GM12878 (cell line): ENCODE measurements at places on chromosomes 3 and 15. TPM values are rescaled to one million over a fixed set of nuclear protein-coding genes. Genes with fewer than 3 reads are reported as not detected.

GRCh38 chr15:98418122-98418521 lies 230.2 kb upstream of the IGF1R start:
- DNase-seq, result no peak

GRCh38 chr3:134332344-134332743 lies 41.9 kb downstream of the AMOTL2 start:
- DNase-seq, result no peak

The PAK6 gene
- polyA plus RNA-seq, result 0.27 and 0.76 TPM in 2 replicates

DNA sequence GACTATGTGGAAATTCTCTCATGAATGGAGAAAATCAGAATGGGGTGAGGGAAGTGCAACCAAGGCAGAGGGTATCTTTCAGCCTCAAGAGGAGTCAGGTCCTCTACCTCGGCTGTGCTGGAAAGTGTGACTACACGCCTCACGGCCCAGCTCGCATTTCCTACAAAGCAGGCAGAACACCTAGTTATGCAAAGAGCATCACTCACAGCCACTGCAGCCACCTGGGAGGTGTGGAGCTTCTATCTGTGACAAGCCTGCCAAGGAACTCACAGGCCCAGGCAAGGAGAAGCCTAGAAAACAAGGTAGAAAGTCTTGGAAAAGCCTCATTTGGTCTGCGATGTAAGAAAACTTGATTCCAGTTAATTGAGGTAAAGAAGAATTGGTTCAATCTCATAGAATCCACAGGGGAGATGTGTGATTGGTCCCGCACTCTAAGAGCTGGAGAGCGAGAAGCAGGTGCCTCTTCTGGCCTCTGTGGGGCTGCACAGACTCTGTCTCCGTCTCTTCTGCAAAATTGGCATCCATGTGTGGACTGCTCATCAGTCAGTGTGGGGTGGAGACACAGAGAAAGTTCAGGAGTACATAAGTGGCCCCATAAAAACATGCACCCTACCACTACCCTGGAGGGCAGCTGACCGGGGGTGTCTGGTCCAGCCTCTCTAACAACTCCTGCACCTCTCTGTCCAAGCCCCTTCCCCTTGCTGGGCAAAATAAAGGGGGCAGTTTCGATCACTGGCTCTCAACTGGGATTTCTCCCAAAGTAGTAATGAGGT lies 76.8 kb downstream of the TAMM41 start:
- no peak for DNase-seq

The METTL6 gene
- polyA plus RNA-seq, result 16.3 and 20.6 TPM in 2 replicates

- DNase-seq, result no peak
Measured at GRCh38 chr15:79820820-79821219, 76.0 kb downstream of the MTHFS start.
